ENCODE measurements at places on chromosomes 1 and 21.

- DNase-seq: no peak
These were observed 688 bp downstream of the SCAMP3 start for GRCh38 chr1:155261493-155261851.

- no peak for DNase-seq
These were observed 7.0 kb downstream of the PALMD start for GRCh38 chr1:99652881-99653281.

- no peak for DNase-seq
These were observed 777 bp downstream of the AZIN2 start for GRCh38 chr1:33081554-33082305.

- no peak for DNase-seq
These were observed 1678.9 kb downstream of the KCNT2 start for GRCh38 chr1:194929357-194929756.

DNA sequence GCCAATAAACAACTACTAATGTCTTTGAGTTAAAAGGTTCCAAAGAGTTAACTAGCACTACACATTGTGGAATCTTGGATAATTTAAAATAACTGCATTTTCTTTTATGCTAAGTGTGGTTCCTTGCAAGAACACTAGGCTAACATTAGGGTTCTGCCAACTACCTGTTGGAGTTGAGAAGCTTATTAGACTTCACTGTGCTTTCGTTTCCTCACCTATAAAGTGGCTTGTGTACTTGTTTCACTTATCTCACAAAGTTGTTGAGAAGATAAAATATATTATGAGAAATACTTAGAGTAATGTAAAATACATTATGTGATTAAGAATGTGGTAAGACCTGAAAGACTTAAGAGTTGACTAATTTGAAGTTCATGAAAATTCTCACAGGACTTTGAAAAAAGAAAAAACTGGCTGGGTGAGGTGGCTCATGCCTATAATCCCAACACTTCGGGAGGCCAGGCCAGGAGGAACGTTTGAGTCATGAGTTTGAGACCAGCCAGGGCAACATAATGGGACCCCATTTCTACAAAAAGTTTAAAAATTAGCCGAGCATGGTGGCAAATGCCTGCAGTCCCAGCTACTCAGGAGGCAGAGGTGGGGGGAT is 5.6 kb upstream of the RRAGC start:
- DNase-seq: no peak

DNA sequence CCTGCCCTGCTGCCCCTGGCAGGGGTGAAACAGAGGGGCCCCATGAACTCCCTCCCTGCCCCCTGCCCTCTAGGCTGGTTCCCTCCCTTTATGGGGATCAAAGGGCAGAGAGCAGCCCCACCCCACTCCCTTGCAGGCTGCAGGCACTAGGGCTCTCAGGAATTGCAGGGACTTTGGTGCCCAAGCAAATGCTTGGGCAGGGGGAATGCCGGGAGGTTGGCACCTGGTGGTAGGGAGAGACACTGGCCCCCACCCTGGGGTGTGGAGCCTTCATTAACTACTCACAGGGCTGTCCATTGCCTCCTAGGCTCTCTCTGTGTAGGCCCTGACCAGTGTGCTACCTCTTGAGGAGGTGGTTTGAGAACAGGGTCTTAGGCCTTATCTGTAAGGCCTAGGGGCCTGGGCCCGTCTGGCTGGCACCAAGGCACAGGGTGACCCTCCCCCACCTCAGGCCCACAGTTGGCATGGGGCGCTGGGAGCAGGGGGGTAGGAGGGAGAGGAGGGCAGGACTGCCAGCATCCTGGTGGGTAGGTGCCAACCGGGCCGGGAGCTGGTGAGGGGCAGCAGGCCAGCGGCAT is 4.7 kb downstream of the ZBTB7B start:
- DNase-seq: no peak
